ENCODE measurements at places on chromosomes 2 and 18. TPM values are rescaled to one million over a fixed set of nuclear protein-coding genes. Genes with fewer than 3 reads are reported as not detected.
A peak's percentile ranks its signal among the peaks of the same experiment; 100 is the strongest.

KLHL41 gene
- total RNA-seq = 0.77 TPM

ACADL gene
- not detected for total RNA-seq

DNA sequence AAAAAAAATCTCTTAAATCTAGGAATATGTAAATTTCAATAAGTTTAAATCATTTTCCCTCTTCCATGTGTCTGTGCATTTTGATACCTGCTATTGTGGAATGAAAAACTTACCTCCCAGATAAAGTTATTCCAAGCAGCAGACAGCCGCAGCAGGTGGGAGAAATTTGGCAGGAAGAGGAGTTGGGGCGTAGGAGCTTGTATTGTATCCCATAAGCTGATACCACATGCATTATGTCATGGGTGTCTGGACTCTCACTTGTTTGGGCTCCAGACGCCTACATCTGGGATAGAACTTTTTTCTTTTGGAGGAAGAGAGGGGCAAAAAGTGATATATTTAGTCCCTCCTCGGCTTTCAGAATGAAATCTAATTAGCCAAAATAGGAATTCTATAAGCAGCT lies 59.3 kb upstream of the TCF4 start:
- H3K4me3 ChIP-seq = no peak overlapping the region
- no peaks in the 10 kb centered on the region for H3K27me3 ChIP-seq
- DNase-seq = no peak
- no peak overlapping the region for H3K27ac ChIP-seq
- H3K36me3 ChIP-seq = no peaks in the 10 kb centered on the region
- H3K4me1 ChIP-seq = no peaks in the 10 kb centered on the region

DNA sequence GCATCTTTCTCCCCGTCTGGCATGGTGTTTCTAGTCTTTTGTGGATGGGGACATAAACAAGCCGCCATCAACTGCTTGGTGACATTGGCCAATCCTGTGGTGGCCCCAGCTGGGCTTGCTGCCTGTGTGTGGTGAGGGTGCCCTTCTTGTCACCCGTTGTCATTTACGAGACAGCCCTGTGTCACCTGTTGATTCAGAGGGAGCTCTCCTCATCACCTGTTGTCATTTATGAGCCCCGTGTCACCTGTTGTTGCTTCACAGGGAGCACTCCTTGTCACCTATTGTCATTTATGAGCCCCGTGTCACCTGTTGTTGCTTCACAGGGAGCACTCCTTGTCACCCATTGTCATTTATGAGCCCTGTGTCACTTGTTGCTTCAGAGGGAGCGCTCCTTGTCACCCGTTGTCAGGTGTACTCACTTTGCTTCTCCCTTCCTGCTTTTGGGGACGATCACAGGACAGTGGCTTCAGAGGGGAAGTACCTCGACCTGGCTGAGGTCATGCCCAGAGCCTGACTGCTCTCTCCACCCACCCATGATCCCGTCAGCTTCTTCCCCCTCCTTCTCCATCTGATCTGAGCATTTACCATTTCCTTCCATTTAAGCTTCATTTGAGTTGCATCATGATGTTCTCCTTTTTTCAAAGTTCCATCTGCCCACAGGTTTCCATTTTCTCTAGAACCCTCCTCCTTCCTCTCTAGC lies 29.1 kb downstream of the HPCAL1 start:
- peaks cover 23% of the 10 kb centered on the region for H3K4me1 ChIP-seq
- H3K36me3 ChIP-seq = no peaks in the 10 kb centered on the region
- H3K27me3 ChIP-seq = no peaks in the 10 kb centered on the region
- H3K4me3 ChIP-seq = peak overlapping the region; percentile 62
- H3K27ac ChIP-seq = no peak overlapping the region
- DNase-seq = peak; percentile 51

SMARCAL1 gene
- total RNA-seq = 22.5 TPM

GRCh38 chr18:32775628-32776027 lies 2.8 kb upstream of the KLHL14 start:
- no peak for DNase-seq
- H3K27me3 ChIP-seq = peaks cover 7% of the 10 kb centered on the region
- H3K4me3 ChIP-seq = no peak overlapping the region
- no peaks in the 10 kb centered on the region for H3K36me3 ChIP-seq

FBXO41 gene
- total RNA-seq = 37.0 TPM

- no peaks in the 10 kb centered on the region for H3K36me3 ChIP-seq
- H3K4me3 ChIP-seq = no peak overlapping the region
- H3K4me1 ChIP-seq = no peaks in the 10 kb centered on the region
- no peak for DNase-seq
- no peak overlapping the region for H3K27ac ChIP-seq
Measured at GRCh38 chr18:303607-304006, 35.8 kb upstream of the THOC1 start.

CD8A gene
- 0.15 TPM for total RNA-seq

DNA sequence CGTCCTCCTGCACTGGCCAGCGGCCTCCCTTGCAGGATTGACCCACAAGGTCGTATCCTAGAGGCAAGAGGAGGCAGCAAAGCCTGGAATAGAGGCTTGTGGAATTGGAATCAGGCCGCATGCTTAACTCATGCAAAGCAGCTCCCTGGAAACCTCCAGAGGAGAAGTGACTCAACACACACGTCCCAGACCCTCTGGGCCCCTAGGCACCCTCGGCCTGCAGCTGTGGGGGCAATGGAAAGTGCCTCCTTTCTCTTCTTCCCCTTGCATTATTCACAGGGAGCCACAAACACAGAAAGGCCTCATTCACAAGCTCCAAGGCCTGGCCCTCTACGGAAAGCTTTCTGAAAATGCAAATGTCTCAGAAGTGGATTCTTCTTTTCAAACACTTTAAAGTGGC lies 19.6 kb downstream of the SPATA3 start:
- no peak for DNase-seq
- no peaks in the 10 kb centered on the region for H3K4me1 ChIP-seq
- H3K36me3 ChIP-seq = no peaks in the 10 kb centered on the region
- H3K27ac ChIP-seq = no peak overlapping the region
- H3K4me3 ChIP-seq = no peak overlapping the region

GRCh38 chr2:212536817-212537725 lies 1.5 kb downstream of the ERBB4 start:
- no peaks in the 10 kb centered on the region for H3K4me1 ChIP-seq
- H3K27me3 ChIP-seq = peaks cover 18% of the 10 kb centered on the region
- H3K36me3 ChIP-seq = no peaks in the 10 kb centered on the region
- H3K27ac ChIP-seq = no peak overlapping the region

DNA sequence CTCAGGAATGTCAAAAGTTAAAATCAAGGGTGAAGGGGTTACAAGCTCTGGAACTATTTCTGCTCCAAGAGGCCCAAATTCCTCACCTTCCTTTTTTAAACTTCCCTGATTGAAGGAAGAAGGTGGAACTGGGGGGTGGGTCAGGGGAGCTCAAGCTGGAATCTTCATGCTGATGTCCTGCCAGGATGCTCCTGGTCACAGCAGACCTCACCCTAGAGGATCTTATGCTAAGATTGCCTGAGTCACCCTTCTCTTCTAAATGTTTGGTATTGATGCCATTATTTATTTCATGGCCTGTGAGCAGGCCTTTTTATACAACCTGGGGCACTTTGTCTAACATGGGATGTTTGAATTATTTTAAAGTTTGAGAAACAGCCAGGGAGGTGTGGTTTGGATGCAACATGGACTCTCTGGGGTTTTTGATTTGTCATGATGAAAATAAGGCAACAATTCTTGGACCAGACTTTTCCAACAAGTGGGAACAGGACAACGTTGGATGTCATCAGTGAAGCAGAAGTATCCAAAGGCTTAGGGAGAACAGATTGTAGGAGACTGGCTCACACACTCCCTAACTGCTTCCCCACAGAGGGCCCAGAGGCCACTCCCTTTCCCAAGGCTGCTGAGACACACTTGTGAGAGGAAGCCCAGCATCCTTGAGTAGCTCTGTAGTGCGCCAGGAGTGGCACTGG lies 420.2 kb upstream of the MEX3C start:
- no peaks in the 10 kb centered on the region for H3K36me3 ChIP-seq
- no peak overlapping the region for H3K27ac ChIP-seq
- H3K27me3 ChIP-seq = no peaks in the 10 kb centered on the region
- H3K4me3 ChIP-seq = no peak overlapping the region
- DNase-seq = no peak
- H3K4me1 ChIP-seq = no peaks in the 10 kb centered on the region
